ENCODE measurements at places on chromosomes 7 and 10.

GRCh38 chr7:156558198-156558597 lies 82.4 kb upstream of the RNF32 start:
- no peak for DNase-seq

DNA sequence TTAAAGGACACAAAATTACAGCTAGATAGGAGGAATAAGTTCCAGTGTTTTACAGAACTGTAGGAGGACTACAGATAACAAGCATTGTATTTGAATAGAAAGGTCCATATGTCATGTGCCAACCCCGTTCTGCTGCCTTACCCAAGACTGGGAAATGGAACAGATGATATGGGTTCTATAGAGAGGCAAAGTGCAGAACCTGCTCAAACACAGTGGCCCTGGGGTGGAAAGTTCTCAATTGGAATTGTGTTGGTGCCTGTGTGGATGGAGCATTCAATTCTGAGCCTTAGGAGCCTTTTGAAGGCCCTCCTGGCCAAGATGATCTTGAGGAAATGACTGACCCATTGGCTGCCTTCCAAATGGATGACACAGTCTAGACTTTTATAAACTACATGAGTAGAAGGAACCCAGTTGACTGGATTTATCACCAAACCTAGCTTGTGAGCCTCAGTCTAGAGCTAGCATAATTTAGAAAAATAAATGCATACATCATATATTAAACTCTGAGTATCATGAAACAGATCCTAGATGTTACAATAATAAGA lies 4.1 kb upstream of the PRSS1 start:
- no peak for DNase-seq

DNA sequence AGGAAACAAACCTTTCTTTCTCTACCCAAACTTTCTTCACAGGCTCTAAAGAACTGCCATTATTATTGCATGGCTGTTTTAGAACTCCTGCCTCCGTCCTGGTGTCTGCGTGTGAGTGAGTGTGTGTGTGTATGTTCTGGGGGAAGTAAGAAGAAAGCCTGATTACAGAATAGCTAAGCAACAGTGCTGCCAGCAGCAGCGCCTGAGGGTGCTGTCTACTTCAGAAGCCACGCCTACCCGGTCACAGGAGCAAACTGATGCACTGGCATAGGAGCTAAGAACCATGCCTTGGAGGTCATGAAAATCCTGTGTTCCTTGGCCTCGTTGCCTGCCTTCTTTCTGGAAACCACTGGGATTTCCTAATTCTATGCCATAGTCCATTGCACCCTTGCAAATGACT lies 25.2 kb downstream of the LIPK start:
- no peak for DNase-seq

DNA sequence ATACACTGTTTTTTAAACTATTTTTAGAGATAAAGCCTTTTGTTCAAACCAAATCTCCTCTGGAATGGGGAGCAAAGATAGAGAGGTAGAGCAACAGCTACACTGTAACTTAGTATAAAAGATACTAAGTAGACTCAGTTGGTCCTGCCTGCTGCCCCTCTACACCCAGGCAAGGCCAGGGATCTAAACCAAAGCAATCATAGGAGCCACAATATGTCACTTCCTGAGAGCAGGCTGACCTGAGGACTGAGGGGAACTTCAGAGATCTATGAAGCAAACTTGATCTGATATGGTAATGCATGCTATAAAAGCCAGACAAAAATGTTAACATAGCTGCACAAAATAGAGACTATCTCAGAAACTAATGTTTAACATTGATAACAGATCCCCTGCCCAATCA lies 7.0 kb upstream of the TRDMT1 start:
- no peak for DNase-seq

- DNase-seq, result no peak
Measured at GRCh38 chr7:115748123-115748738, 282.3 kb downstream of the TFEC start.

GRCh38 chr10:17212802-17213221 lies 11.3 kb upstream of the TRDMT1 start:
- no peak for DNase-seq

DNA sequence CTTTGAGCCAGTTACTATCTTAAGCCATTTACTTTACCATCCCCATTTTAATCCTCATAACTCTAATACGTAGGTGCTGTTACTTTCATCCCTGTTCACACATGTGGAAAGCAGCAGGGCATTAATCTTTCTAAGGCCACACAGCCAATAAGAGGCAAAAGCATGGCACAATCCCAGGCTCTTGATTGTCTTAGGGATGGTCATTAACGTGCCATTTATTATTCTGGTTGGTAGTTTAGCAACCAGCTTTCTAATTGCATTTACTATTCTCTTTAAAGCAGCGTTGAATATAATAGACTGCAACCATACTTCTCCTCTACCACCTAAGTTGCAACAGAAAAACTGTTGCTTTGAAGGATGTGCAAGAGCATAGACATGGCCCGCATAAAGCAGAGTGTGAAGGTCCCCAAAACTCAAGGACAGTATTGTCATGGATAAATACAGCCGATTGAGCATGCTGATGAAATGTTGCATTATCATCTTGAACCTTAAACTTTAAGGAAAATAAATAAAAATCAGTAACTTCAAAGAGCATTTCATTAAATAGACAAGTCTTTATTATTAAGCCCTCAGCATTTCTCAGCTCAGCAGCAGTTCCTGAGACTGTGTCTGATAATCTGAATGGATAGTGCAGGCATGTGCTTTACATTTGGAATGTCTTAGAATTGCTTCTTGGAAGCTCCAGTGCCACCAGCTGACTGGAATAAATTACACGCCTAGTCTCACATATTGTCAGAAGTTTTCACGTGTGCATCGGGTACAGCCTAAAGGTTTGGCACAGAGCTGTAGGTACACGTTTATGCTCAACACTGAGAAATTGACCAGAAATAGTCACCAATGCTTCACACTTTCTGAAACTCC lies 467.1 kb downstream of the SDK1 start:
- no peak for DNase-seq

DNA sequence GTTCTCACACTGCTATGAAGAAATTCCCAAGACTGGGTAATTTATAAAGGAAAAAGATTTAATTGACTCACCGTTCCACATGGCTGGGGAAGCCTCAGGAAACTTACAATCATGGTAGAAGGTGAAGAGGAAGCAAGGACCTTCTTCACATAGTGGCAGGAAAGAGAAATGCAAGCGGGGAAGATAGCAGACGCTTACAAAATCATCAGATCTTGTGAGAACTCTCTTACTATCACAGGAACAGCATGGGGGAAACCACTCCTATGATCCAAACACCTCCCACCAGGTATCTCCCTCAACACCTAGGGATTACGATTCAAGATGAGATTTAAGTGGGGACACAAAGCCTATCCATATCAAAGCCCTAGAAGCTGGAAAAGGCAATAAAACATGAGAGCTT lies 130.8 kb downstream of the MDFIC start:
- DNase-seq, result no peak

DNA sequence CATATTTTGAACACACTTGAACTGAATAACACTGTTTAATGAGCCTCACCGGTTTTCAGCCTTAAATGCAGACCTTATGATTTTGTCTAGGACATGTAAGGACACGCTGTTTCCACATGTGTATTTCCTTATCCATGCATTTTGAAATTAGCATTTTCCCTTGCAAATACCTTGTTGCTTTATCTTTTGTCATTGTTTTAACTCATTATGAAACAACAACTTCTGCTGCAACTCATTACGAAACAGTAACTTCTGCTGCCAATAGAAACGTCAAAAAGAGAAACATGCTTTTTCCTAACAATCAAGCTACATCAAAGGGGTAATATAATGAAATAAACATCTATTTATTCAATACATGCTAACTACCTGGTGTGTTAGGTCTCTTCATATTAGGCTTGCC lies 322.0 kb downstream of the AGMO start:
- DNase-seq, result no peak

GRCh38 chr10:124643330-124644009 lies 100.7 kb downstream of the FAM53B start:
- no peak for DNase-seq

GRCh38 chr7:39421661-39422060 lies 144.5 kb upstream of the YAE1 start:
- DNase-seq, result no peak

Measured in stimulated activated CD4-positive, alpha-beta T cell treated with anti-CD3 and anti-CD28 coated beads, Interleukin-2, amount 100 ng/mL, for 48 hours (primary cell).